Mammary epithelial cell (primary cell): ENCODE measurements at places on chromosomes 4 and X.

DNA sequence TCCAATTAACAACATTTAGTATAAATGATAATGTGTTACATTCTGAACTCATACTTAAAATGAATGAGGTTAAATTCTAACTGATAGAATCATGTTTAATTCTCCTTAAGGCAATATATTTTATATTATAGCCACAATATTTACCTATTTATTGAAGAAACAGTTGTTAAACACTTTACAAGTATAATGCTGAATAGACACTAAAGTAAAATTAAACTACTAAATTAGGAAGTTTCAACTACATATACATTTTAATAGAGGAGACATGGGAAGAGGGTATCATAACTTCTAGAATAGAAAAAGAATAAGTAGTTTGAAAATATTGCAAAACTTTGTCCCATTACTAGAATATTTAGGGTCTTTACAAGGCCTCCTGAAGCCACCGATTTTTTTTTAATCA lies 36.2 kb upstream of the GRIA2 start:
- DNase-seq: no peak

DNA sequence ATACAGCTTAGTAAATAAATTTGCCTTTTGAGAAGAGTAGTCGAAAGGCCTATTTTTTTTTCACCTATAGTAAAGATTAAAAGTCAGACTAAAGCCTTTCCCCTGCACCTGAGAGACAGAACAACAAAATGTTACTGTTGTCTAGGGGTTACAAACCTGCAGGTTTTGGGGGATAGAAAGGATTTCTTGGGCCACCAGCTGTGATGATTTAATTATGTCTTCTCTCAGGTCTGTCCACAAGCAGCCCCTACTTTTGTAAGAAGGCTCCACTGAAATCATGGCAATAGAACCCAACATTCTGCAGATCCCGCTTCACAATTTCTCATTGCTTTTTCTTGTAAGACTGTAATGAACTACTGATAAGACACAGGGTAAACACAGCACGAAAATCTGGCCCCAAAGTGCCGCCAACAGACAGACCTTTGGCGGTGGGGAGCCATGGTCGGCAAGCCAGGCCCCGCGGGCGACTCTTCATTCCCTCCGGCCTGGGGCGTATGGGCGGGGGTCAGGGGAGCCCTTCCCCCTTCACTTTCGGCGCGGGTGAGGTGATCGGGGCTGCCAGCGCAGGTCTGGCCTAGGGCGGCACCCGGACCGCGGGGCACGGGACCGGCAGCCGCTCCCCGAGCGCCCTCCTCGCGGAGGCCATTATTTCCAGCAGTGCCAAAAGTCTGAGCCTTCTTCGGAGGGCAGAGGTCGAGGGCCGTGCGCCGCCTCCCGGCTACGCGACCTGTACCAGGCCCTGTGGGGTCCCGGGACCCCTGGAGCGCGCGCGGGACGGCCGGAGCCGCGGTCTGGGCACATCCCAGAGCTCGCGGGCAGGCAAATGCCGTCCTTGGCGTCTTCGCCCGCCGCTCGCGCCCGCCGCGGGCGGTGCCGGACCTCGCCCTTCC lies 812 bp upstream of the KDM6A start:
- peak; percentile 52 for DNase-seq

DNA sequence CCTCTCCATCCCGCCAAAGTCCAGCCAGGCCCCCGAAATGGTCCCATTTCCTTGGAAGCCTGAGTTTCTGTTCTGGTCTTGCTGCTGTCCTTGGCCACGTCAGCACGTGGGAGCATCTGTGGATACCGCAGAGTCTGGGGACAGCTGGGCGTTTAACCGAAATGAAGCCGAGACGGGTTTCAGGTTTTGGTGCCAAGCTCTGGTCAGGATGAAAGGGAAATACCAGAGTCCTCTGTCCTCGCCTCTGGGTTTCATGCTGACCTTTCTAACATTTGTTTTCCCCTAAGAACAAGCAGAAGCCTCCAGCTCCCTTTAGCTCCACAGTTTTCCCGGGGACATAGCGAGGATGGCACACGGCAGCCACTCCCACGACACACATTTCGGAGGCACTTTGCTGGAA lies 19.7 kb downstream of the SHOX start:
- no peak for DNase-seq

- peak; percentile 94 for DNase-seq
Measured at GRCh38 chr4:102687373-102687981, 73.3 kb downstream of the MANBA start.

DNA sequence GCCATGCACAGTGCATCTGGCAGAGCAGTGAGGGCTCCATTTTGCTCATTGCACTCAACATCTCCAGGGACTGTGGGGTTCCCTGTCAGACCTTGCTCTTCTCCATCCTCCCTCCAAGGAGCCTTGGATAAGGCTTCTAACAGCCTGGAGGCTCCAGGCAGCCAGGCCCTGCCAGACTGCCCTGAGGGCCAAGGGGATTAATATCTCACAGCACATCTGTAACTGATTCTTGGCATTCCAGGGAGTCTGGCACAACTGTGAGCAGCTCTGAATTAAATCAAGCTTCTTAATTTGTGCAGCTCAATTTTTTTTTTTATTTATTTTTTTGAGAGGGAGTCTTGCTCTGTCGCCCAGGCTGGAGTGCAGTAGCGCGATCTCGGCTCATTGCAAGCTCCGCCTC lies 224.5 kb upstream of the PGRMC2 start:
- DNase-seq: no peak

DNA sequence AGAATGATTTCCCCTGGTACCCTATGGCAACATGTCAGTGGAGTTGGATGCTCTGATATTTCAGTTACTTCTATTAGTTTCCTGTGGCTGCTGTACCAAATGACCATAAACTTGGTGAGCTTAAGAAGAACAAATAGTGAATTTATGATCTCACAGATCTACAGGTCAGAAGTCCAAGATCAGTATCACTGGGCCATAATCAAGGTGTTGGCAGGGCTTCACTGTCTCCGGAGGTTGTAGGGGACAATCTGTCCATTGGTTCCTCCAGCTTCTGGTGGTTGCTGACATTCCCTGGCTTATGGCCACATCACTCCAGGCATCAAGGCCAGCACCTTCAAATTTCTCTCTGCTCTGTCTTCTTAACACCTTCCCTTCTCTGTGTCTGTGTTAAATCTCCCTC lies 37.9 kb upstream of the ELOVL6 start:
- no peak for DNase-seq

DNA sequence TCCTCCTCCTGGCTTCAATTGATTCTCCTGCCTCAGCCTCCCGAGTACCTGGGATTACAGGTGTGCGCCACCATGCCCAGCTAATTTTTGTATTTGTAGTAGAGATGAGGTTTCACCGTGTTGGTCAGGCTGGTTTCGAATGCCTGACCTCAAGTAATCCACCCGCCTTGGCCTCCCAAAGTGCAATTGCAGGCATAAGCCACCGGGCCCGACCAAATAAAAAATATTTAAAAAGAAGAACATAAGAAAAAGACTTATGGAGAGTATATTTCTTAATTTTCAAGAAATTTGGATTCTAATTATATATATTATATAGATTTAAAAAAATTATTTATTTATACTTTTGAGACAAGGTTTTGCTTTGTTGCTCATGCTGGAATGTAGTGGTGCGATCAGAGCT lies 29.8 kb downstream of the N4BP2 start:
- DNase-seq: no peak

DNA sequence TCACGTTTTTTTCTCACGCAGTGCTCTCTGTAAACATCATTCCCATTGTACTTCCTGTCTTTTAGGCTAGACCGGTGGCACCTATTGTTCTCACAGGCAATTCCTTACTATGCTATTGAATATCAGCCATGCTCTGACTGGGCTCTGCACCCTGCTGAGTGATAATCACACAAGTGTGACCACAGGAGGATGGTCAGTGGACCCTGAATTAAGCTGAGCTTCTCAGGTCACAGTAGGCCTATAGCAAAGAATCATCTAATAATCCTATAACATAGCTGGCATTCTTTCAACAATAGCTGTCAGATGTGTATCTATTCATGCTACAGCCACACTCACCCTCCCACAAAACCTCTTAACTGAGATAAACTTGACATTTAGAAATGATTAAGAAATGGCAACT lies 2399.8 kb upstream of the TENM3 start:
- no peak for DNase-seq

DNA sequence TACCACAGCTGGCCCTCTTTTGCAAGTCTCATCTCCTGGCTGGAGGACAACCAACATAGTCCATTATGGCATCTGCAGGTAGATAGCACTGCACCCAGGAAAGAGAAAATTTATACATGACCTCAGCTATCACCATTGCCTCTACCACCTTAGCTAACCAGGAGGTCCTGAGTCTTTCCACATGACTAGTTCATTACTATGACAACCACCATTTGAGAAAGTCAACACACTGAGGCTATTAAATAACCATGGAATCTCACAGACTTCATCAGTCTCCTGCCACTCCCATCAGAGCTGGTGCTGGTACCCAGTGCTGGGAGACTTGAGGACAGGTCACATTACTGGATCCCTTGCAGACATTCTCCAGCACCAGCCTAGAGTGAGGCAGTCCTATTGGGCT lies 285.9 kb downstream of the GBA3 start:
- DNase-seq: no peak

- DNase-seq: no peak
Measured at GRCh38 chrX:44674906-44675305, 132.2 kb upstream of the FUNDC1 start.

DNA sequence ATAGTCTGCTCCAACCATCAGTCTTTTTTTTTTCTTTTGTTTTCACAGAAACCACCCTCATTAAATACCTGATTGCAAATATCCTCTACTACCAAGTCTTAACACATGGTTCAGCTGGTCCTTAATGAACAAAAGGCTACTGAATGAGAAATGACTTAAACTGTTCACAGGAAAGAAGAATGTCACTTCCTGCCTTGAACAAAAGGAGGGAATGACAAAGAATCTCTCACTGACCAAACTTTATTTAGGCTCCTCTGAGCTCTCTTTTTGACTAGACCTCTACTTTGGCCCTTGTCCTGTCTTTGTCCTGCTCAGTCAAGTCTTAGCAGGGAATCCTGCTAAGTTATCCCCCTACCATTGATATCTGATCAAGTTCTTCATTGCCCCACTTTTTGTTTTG lies 31.8 kb upstream of the GJB1 start:
- no peak for DNase-seq

GRCh38 chr4:40369437-40370274 lies 34.5 kb downstream of the CHRNA9 start:
- DNase-seq: no peak

DNA sequence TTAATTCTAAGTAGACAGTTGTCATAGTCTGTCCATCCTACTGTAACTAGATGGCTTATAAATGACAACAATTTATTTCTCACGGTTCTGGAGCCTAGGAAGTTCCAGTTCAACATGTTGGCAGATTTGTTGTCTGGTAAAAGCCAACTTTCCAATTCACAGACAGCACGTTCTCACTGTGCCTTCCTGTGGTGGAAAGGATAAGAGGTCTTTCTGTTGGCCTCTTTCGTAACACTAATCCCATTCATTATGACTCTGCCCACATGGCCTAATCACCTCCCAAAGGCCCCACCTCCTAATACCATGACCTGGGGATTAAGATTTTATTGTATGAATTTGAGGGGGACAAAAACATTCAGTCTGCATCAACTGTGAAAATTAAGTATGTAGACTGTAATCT lies 83.2 kb downstream of the GALNTL6 start:
- DNase-seq: no peak

GRCh38 chr4:81905971-81906370 lies 434.3 kb upstream of the RASGEF1B start:
- no peak for DNase-seq

DNA sequence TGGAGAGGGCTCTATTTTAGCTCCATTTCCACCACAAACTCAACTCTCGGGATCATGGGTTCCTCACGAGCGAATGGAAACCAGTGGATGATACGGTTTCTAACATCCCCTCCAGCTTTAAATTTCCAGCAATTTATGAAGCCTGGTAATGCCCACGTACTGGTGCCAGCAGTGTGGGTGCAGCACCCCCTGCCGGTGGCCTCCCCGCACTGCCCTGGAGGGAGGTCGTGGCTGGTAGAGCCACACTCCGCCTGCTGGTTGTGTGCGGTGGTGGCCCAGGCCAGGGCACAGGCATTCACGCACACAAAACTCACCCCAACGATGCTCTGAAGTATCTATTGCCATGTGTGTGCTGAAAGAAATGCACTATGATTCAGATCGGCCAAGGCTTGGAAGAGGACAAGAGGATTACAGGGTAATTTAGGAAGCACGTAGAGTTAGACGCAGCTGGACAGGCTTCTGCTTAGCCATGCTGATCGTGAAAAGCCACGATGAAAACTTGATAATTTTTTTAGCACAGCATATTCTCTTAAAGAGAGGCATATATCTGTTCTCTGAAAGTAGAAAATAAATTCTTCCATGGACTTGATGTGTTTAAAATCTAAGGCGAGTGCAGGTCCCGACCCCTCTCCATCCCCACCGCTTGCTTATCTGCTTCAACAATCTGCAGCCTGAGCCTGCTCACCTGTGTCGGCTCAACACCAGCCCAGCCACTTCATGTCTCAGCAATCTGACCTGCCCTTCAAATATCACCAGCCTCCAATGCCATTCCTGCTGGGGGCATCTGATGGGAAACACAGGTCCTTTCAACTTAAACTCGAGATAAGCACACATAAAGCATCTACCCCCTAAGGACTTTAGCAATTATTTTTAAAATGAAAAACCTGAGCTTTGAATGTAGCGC lies 59.1 kb downstream of the SCD5 start:
- no peak for DNase-seq

- no peak for DNase-seq
Measured at GRCh38 chr4:160386846-160387245, 1284.0 kb downstream of the RAPGEF2 start.

DNA sequence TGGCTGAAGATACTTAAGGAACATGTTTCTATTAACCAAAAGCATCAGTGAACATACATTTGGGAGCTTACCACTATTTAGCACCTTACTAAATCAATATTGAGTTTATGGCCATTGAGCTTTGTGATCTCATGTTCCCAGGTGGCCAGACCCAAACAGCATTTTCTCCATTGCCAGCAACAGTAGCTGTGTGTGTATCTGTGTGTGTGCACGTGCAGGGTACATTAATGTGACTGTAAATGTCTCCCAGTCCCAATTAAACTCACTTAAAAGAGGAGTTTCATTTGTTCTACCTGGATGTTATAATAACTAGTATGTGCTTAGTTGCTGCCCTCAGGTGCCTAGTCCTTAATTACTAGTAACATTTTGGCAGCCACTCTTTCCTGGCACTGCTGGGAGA lies 282.4 kb downstream of the NR3C2 start:
- no peak for DNase-seq

GRCh38 chr4:40812386-40812785 lies 62.6 kb downstream of the NSUN7 start:
- DNase-seq: no peak

DNA sequence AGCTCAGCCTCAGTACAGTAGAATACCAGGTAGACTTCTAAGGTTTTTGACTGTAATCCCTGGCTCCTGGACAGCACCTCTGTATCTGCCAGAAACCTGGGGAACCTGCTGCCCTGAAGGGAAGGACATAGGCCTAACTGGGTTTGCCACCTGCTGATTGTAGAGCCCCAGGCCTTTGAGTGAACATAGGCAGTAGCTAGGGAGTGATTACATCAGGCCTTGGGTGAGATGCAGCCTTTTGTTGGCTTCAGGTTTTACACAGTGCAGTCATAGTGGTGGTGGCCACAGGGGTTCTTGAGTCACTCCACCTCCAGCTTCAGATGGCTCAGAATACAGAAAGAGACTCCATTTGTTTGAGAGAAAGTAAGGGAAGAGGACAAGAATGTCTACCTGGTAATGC lies 19.3 kb downstream of the IQCM start:
- DNase-seq: peak; percentile 43
